ENCODE measurements at places on chromosomes 3 and 15.
A peak's percentile ranks its signal among the peaks of the same experiment; 100 is the strongest.

- no peak for DNase-seq
These were observed 9.7 kb upstream of the RNF7 start for GRCh38 chr3:141728355-141728892.

- DNase-seq = no peak
These were observed 203.8 kb upstream of the MCTP2 start for GRCh38 chr15:94027581-94027980.

DNA sequence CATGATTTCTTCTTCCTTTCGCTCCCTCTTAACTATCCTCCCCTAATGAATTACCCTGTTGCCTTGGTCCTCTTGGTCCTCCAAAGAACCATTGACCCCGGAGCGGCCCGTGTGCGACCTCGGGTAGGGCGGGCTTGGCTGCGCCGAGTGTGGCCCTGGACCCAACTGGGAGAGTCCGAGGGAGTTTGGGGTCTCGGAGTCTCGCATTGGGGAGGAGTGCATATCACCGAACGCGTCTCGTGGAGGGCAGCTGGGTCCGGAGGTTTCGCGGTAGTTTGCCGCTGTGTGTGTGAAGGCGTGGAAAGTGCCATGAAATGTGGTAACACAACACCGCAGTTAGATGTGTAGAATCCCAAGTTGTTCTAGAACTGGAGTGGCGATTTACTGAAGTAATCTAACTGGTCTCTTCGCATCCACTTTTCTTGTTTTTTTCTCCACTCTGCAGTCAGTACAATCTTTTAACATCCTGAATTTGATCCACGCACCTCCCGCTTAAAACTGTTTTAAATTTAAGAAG, 363 bp downstream of the GTF2E1 start:
- DNase-seq = no peak

GRCh38 chr3:18061737-18062656, 319.6 kb upstream of the TBC1D5 start:
- DNase-seq = no peak

DNA sequence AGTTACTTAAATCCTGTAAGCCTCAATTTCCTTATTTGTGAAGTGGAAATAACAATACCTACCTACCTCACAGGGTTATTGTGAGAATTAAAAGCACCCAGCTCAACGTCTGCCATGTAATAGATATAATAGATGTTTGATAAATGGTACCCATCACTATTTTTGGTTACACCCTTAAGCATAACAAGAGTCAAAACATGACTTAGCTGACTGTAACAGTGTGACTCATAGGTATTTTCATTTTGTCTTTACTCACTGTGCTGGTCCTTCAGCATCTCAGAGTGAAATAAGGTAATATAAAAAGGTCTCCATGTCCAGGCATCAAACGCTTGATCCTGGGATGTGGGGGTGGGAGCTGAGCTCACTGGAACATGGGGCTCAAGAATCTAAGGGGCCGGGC, 3.1 kb downstream of the CPLX3 start:
- no peak for DNase-seq

GRCh38 chr3:174192471-174192870, 666.7 kb upstream of the NAALADL2 start:
- DNase-seq = no peak

DNA sequence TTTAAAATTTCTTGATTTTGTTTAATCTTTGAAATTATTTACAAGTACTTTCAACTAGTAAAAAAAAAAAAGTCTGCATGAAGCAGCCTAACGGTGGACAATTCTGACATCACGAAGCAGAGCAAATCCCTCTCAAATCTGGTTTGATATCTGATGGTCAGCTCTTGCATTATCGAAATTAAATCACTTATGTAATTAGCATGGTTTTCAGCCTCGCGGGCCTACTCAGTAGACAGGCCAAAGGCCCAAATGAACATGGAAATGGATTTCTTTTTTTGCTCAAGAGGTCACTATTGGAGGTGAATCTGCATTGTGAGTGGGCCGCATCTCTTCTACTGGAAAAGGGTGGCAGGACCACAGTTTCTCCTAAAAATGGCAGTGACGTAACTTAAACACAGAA, 209.8 kb downstream of the NR2F2 start:
- DNase-seq = no peak

DNA sequence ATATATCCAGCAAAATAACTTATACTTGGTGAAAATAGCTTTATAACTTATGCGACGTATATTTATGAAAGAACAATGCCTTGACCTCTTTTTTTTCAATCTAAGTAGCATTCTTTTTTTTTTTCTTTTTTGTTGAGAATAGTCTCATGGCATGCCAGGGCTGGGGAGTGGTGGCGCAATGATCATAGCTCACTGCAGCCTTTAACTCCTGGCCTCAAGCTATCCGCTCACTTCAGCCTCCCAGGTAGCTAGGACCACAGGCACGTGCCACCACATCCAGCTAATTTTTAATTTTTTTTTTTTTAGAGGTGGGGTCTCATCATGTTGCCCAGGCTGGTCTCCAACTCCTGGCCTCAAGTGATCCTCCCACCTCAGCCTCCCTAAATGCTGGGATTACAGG, 43.5 kb downstream of the RAB8B start:
- DNase-seq = no peak

DNA sequence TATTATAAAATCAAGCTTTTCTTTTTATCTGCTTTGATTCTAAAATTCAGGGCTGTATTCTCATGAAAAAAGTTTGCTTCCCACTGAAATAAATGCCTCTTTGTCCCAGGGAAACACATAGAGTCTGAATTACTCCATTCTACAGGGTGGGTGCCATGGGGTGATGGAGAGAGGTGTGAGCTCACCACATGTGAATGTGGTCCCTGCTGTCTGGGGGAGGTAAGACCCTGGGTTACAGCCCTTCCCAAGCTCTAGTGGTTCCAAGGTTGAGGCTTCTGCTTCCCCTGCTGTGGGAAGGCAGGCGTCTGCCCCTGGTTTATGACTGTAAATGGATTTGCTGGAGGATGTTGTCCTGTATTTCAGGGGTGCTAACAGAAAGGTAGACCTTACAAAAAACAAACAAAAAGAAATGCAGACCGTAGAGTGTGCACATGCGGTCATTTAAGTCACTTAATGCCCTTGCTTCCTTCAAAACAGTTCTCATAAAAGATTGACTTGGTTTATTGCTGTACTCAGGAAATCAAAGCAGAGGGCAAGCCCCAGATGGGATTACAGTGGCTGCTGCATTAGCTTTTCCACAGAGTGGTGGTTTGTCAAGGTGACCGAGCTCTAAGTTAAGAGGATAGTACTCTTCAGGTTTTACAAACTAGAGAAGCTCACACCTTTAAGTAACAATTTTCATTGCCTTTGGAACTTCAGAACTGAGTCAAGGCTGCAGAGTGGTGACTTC, 49.2 kb downstream of the CTDSPL start:
- no peak for DNase-seq

DNA sequence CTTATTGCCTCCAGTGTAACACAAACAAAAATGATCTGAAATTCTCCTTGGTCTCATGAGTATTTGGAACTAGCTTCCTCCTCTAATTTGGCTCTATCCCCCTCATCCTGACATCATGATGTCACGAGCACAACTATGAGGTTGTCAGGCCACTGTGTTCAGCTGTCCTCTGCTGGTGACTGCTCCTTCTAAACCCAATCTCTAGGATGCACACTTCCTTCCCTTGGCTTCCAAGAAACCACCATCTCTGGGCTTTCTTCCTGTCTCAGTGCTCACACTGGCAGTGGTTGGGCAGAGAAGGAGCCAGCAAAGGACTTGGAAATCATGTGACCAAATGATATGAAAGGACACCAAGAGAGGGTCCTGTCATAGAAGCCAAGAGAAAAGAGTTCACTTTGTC, 30.7 kb upstream of the EIF1B start:
- no peak for DNase-seq

DNA sequence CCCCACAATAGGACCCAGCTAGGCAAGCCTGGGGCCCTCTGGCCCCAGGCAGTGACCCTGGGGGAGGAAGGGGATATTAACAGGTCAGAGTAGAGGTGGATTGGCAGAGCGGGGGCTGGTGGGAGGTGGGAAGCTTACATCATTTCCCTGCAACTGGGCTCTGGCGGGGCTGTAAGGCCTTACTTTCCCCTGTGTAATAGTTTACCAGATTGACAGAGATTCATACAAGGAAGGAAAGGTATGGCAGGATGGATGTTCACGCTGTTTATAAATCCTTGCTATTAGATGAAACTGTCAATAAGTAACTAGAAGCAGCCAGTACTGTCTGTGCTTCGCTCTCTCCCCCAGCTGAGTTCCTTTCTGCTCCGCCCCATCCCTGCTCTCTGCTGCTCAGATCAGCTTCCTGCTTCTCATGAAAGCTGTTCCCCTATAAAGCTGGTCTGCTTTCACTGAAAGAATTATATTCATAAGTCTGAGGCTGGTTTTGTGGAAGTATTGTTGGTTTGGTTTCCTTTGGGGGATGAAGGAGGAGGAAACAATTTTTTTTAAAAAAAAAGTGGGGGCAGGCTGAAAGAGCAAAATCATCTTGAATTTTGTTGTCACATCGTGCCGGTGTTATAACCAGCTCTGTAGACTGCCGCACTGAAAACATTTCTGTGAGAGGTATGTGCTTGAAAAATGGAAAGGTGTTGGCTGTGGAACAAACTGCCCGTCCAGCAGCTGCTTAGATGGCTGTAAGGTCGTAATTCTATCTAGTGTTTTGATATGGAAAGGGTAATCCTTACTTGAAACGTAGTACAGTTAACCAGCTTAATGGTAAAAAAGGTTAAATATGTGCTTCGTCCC, 76.4 kb downstream of the BBX start:
- peak; percentile 15 for DNase-seq

- no peak for DNase-seq
These were observed 576.9 kb downstream of the TUSC7 start for GRCh38 chr3:117286488-117286887.

DNA sequence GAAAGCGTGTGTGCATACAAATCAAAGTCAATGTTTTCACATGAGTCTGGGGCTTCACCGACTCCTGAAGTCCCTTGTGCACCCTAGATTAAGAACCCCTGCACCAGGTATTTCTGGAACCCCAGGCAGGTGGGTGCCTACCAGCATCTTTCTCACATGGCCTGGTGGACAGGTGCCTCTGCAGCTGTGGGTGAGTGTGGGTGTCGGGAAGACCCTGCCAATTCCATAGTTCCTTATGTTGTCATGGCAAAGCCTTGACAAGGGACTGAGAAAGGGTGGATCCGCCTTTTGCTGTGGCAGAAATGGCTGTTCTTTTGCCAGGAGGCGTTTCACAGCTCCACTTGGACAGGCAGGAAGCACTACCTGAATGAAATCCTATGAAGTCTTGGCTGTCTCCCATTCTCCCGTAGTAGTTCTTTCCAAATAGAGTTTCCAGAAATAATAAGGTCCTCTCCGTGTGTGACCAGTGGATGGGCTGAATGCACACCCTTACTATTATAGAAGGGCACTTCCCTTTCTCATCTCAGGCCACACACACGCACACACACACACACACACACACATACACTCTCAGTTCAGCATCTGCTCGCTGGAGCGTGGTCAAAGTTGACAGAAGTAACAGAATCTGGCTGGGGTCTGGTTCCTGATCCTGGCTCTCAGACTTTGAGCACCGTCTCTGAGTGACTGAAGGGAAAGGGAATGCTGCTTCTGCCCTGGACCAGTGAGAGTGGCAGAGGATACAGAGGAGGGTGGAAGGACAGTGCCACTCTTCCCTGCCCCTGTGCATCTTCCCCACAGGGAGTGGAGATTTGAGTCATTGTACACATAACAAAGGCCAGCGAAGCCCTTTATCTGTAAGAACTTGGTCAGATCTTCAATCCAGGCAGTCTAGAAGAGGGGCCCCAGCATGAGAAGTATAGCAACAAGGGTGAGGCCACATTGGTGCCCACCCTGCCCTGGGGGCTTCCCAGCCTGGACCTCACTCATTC, 38.7 kb downstream of the PDIA5 start:
- no peak for DNase-seq
